IPS DF 19.7 (cell line): ENCODE measurements at places on chromosomes 2 and 18.

DNA sequence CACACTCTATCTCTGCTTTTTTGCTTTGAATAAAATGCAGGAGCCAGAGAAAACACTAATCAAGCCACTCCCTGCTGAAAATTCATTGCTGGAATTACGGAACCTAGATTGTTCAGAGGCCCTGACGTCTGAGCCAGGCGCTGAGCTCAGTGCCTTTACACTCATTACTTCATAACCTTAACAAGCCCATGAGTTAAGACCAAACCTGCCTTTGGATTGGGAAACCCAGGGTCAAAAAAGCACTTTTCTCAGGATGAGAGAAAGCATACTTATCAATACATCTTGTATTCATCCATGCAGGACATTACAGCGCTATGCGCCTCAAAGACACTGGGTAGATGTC lies 762 bp downstream of the INO80C start:
- DNase-seq, result no peak

DNA sequence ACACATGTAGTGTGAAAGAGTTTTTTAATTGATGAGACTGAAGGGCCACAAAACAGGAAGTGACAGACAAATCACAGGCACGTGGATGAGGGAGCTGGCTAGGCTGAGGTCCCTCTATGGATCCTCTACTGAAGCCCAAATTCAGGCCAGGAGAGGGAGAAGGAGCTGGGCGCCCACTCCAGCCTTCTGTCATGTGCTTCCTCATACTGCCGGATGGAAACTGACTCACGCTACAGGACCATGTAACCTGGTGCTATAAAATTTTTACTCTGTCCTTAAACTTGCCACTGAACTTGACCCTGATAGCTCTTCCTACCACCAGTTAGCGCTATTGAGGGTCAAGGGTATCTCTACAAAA lies 31.3 kb downstream of the PSTPIP2 start:
- no peak for DNase-seq

DNA sequence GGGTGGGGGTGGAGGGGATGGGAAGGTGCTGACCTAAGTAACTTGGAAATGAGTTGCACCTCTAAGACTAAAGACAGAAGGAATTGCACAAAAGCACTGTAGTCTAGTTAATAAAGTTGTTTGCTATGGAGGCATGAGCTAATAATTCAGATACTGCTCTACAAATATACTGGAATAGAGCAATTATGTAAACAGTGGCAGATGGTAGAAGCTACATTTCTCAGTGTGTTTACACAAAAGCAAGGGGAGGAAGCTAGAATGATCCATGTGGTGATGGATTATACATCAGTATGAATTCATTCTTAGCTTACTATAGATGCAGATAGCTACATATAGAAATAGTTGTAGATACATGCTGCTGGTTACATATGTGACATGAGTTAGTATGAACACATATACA lies 27.6 kb upstream of the UBE2F start:
- DNase-seq, result no peak

DNA sequence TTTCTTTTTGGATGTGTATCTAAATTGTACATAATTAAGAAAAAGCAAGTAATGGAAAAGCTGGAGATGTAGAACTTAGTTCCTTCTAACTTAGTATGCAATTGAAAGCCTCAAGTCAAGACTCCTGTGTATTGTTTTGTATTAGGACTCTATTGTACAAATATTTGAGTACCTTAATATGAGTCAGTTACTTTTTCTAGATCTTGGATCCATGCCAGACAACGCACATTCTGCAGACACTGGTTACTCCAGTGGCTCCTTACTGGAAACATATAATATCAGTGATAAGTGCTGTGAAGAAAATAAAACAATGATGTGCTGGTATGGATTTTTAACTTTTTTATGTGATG lies 1.5 kb downstream of the SLC39A10 start:
- DNase-seq, result no peak

- no peak for DNase-seq
These were observed 1.2 kb downstream of the TGOLN2 start for GRCh38 chr2:85326406-85327159.

- DNase-seq, result no peak
These were observed 13.2 kb downstream of the ADRA2B start for GRCh38 chr2:96103187-96103601.

- DNase-seq, result no peak
These were observed 72.2 kb upstream of the AGAP1 start for GRCh38 chr2:235421618-235422017.

- no peak for DNase-seq
These were observed 291.9 kb upstream of the SPRED2 start for GRCh38 chr2:65724336-65724735.

DNA sequence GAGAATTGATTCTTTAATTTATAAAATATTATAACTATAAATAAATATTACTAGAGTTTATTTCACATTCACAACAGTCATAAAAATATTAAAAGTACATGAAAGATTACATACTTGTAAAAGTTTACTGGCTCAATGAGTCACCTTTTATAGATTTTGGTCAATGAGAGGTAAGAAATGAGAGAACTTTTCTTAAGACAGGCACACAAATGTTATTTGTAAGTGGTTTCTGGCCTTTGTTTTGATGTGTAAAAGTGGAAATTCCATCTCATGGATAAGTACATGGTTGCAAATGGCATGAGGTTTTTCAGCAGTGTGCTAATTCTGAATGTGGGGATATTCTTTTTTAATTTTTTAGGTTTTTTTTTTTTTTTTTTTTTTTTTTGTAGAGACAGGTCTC lies 63.8 kb downstream of the TTC27 start:
- DNase-seq, result no peak

DNA sequence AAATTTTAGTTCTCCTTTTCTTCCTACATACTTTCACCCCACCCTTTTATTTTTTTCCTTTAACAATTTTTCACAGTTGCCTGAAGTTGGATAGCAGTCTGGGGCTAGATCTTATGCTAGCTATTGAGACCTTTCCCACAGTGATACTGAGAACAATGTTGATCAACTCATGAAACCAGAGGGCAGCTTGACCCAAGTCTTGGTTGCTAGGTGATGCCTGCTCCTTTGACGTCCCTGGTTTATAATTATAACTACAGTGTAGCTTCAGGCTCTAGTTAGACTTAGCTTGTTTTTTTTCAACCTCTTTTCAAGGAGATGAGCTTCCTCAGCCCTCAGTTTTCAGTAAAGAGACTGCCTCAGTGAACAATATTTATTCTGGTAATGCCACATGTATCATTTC lies 648.5 kb downstream of the IRS1 start:
- DNase-seq, result no peak

DNA sequence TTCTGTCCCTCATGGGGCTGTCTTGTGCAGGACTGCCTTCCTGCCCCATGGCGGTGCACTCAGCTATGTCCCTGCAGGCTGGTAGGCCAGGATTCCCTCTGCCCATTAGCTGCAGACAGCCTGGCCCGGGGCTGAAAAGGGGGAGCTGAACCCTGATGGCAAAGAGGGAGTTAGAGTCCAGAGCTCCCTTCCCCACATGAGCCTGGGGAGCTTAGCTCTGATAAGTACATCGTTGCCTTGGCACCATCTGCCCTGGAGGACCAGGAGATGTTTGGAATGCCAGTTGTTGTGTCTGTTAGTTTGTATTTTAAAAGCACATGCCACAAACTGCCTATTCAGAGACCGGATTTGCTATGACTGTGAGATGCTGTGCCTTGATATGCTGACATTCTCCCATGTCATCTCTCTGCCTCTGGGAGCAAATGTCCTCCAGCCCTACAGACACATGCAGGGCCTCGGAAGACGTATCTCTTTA lies 65.1 kb upstream of the AFF3 start:
- DNase-seq, result no peak

DNA sequence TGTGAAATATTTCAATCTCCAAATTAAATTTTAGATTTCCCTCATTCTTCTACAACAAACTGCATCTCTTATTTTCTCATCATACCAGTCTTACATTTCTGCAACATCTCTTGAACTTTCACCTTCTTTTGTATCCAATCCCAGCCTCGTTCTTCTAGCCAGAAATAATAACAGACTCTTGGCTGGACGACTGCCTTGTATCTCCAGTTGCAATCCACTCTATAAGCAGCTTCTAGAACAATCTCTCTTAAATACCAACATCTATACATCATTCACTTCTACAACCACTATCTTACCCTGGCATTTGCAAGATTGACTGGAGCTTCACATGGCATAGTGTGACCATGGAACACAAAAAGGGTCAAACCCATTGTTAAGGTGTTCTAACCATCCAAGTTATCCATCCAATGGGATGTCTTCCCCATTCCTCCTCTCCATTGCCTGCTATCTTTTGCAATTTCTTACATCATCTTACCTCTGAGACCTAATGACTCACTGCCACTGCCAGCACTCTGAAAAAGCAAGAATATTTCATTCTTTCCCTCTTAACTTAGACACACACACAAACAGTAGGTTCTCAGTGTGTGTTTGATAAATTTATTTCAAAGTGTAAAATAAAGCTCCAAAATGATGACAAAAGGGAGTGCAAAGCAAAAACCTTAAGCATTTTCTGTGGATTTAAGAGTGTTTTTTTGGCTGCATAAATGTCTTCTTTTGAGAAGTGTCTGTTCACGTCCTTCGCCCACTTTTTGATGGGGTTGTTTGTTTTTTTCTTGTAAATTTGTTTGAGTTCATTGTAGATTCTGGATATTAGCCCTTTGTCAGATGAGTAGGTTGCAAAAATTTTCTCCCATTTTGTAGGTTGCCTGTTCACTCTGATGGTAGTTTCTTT lies 145.6 kb downstream of the METTL4 start:
- DNase-seq, result no peak

GRCh38 chr2:98554116-98554861 lies 54.0 kb downstream of the COA5 start:
- DNase-seq, result no peak

GRCh38 chr18:40897884-40898283 lies 1057.2 kb upstream of the PIK3C3 start:
- peak; percentile 56 for DNase-seq

DNA sequence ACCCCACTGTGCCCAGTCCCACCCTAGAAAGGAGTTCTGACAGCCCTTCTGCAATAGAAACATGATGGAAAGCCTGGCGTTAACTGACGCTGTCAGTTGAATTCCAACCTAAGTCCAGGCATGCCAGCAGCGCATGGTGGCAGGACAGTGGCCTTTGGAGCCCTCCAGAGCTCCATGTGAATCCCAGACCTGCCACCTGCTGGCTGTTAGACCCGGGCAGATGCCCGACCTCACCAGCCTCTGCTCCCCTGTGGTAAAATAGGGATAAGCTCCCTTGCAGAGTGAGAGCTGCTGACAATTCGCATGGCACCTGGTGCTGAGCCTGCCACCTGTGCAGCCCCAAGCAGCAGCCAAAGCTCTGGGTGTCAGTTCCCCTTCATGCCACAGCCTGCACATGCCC lies 138.6 kb downstream of the LOXHD1 start:
- no peak for DNase-seq

DNA sequence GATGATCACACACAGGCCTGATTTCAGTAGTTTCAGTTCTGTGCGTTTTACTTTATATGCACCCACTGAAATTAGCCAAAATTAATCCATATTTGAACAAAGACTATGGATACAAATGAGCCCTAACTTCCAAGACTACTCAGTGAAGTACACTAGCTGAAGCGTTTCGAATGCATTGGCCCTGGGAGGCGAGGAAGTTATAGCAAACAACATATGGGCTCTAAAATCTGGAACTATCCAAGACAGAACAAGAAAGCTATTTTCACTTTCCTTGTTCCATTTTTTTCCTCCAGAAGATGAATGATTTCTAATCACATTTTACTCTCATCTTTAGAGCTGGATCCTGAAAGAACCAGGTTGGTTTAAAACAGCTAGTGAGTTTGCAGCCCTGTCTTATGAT lies 399.4 kb upstream of the HNRNPA3 start:
- DNase-seq, result no peak

- no peak for DNase-seq
These were observed 44.3 kb downstream of the LMAN2L start for GRCh38 chr2:96695602-96696001.

GRCh38 chr2:128686497-128686859 lies 367.8 kb upstream of the HS6ST1 start:
- no peak for DNase-seq

GRCh38 chr2:48072583-48072982 lies 166.3 kb upstream of the FBXO11 start:
- DNase-seq, result no peak

DNA sequence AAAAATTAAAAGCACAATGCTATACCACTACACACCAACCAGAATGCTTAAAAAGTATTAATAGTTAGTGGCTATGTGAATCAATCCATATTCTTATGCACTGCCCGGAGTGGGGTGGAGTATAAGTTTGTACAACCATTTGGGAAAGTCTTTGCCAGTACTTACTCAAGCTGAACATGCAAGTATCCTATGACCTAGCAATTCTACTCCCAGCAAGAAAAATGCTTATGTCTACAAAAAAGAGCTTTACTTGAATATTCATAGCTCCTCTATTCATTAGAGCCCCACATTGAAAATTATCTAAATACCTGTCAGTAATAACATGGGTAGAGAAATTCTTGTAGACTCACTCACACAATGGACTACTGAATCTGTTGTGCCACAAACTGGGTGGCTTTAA lies 21.4 kb upstream of the CNOT11 start:
- DNase-seq, result no peak

DNA sequence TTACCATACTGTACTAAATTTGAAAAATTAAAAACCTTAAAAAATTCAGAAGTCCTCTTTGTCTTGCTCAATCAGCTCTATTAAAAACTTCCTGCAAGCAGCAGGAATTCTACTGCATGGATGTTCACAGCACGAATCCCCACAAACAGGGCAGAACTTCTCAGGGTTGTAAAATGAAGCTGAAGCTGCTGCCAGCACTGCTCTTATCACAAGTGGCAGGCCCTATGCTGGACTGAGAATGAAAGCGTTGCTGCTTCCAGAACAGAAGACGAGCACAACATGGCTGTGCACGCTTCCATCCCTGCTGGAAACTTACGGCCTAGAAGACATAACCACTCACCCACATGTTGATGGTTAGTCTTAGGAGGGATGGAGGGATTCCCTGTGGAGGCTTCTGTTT lies 134.0 kb downstream of the RAB3GAP1 start:
- no peak for DNase-seq

- DNase-seq, result no peak
These were observed 77.4 kb downstream of the MAPRE2 start for GRCh38 chr18:35118641-35119040.

- no peak for DNase-seq
These were observed 10.1 kb upstream of the GRHL1 start for GRCh38 chr2:9941196-9941995.

GRCh38 chr2:46915281-46915810 lies at the start of gene MCFD2:
MCFD2 (minus strand) TSS chr2:46915806; CDS start chr2:46909171, 6,635 bp downstream.
- no peak for DNase-seq

DNA sequence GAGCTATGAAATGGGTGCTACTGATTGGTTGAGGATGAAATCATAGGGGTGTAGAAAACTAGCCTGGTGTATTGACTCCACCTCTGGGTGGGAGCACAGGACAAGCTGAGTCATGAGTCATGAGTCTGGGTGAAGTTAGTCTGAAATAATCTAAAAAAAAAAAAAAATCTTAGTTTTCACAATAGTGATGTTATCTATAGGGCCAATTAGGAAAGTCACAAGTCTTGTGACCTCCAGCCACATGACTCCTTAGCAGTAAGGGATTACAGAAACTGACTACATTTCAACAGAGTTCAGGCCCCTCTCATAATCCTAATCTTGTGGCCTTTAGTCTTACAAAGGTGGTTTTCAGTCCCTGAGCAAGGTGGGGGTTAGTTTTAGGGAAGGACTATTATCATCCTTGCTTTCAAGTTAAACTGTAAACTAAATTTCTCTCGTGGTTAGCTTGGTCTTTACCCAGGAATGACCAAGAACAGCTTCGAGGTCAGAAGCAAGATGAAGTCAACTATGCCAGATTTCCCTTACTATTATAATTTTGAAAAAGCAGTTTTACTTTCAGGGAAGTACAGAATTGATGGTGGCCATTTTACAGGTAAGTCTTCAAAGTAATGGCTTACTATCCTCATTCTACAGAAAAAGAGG lies 338.0 kb upstream of the GYPC start:
- DNase-seq, result no peak
